ENCODE measurements at places on chromosomes 12 and 14.

DNA sequence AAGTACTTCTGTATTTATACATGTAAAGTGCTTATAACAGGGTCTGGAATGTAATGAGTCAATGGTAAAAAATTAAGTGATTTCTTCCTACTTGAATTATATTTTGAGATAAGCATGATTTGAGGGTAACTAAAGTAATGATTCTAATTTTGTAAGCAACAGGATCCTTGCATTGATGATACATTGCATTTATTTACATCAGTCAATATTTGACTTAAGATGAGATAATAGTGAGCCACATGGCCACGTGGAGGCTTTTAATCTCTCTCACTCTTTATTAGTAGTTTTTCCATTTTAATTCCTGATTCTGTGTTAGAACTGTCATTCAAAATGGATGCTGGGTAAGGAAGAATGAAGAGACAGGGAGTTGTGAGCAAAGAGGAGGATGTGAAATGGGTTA lies 298.1 kb upstream of the PRICKLE1 start:
- DNase-seq, result no peak
- H3K4me1 ChIP-seq, result no peaks in the 10 kb centered on the region

- H3K4me1 ChIP-seq, result no peaks in the 10 kb centered on the region
- no peak overlapping the region for H3K27ac ChIP-seq
- no peaks in the 10 kb centered on the region for H3K36me3 ChIP-seq
- H3K4me3 ChIP-seq, result no peak overlapping the region
Measured at GRCh38 chr12:42757624-42758119, 168.1 kb upstream of the PRICKLE1 start.

GRCh38 chr12:91921555-91921954 lies 224.1 kb downstream of the BTG1 start:
- no peaks in the 10 kb centered on the region for H3K36me3 ChIP-seq
- H3K4me1 ChIP-seq, result peaks cover 9% of the 10 kb centered on the region
- no peak for DNase-seq
- peaks cover 7% of the 10 kb centered on the region for H3K27me3 ChIP-seq

- no peak overlapping the region for H3K4me3 ChIP-seq
- no peak overlapping the region for H3K27ac ChIP-seq
- DNase-seq, result no peak
- H3K27me3 ChIP-seq, result no peaks in the 10 kb centered on the region
Measured at GRCh38 chr12:83318386-83319098, 631.8 kb downstream of the TMTC2 start.

DNA sequence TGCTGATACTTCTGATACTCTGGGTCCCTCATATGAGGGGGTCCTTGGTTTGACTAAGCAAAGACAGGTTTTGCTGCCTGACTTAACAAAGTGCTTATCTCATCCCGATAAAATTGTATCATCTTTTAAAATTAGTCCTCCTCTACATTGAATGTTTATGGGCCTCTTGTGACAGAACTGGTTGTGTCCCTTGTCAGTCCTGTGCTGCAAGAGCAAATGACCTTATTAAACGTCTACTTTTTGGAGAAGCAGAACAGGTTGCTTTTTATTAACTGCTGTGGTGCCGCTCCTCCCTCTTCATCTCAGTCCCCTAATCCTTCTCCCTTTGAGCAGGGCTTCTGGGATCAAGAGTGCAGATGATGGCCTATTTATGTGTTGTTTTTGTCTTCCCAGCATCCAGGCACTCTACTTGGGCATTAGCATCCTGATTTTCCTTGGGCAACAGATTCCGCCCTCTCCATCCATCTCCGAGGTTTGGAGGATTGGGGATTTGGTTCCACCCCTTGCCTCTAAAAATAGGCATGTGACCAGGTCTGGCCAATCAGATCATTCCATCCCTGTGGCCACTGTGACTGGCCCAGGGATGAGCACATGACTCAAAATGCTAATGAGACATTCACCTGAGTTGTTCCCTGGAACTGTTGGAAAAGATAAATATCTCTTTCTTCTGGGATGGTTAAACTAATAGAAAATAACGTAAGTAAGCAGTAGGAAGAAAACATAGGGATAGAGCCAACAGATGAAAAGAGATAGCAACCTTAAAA lies 2.9 kb upstream of the DENR start:
- no peak overlapping the region for H3K4me3 ChIP-seq
- no peaks in the 10 kb centered on the region for H3K27me3 ChIP-seq
- H3K4me1 ChIP-seq, result peaks cover 26% of the 10 kb centered on the region
- no peak for DNase-seq

GRCh38 chr12:108816652-108817335 lies 40.6 kb downstream of the SSH1 start:
- DNase-seq, result no peak
- H3K27ac ChIP-seq, result no peak overlapping the region
- H3K4me3 ChIP-seq, result no peak overlapping the region
- H3K27me3 ChIP-seq, result no peaks in the 10 kb centered on the region

All from stimulated activated naive B cell treated with anti-CD40 and anti-IgM and Interleukin-4, amounts not matched to agents 10 μg/mL and 1 μg/mL and 100 μg/mL, for 72 hours (primary cell).